Stimulated activated CD8-positive, alpha-beta memory T cell treated with anti-CD3 and anti-CD28 coated beads, Interleukin-7, amount 100 ng/mL, for 48 hours (primary cell): ENCODE measurements at places on chromosomes 1 and 21.

DNA sequence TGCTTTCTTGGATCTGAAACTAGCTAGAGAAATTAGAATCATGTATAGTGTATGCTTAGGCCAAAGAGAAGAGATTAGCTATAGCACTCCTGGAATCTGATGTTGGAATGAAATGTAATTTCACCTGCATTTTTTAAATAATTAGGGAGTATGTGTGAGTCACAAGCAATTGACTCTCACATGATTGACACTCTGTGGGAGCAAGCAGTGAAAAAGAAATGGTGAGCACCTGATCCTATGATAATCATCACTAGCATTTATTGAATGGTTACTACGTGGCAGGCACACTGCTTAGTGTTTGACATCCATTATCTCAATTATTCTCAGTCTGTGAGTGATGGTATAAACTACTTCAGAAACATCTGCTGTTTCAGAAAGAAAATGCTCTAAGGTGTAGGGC, 176.6 kb downstream of the NRIP1 start:
- DNase-seq = no peak

DNA sequence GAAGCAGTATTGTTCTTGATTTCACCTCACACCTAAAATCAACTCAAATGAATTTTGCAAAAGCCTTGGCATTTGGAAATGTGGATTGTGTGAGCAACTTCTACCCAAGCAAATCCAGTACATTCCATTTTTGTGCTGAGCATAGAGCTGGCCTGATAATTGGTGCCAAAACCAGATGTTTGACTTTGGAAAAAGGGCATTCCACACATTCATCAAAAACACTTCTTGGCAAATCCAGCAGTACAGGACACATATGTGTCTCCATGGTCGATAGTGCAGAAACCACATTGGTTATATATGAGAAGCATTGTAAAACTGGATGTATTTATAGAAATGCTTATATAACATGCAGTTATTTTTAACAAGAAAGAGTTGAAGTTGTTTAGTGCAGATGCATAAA, 210.4 kb downstream of the KCNK2 start:
- DNase-seq = no peak

DNA sequence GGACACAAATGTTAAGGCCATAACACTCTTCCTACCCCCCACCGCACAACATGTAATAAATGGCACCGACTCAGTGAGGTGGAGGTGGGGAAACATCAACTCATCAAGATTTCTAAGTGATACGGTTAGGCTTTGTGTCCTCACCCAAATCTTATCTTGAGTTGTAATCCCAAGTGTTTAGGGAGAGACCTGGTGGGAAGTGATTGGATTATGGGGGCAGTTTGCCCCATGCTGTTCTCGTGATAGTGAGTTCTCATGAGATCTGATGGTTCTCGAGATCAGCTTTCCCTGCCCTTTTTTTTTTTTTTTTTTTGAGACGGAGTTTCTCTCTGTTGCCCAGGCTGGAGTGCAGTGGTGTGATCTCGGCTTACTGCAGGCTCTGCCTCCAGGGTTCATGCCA, 51.0 kb upstream of the ACTL8 start:
- no peak for DNase-seq

GRCh38 chr1:20322081-20322824, 31.6 kb downstream of the VWA5B1 start:
- no peak for DNase-seq

- DNase-seq = no peak
Observed at GRCh38 chr1:99533909-99534637, 111.8 kb upstream of the PALMD start.

- DNase-seq = no peak
Observed at GRCh38 chr1:20409012-20409411, 77.0 kb downstream of the CAMK2N1 start.

DNA sequence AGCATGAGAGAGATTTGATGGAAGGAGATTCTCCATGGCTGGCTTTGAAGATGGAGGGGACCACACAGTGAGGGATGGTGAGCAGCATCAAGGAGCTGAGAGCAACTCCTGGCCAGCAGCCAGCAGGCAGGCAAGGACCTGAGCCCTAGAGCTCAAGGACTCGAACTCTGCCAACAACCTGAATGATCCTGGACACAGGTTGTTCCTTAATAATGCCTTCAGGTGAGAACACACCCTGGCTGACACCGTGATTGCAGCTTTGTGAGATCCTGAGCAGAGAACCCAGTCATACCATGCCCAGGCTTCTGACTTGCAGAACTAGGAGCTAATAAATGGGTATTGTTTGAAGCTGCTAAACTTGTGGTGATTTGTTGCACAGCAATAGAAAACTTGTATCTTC, 183.1 kb downstream of the LMX1A start:
- DNase-seq = no peak

- no peak for DNase-seq
Observed at GRCh38 chr1:113211467-113211866, 138.5 kb downstream of the LRIG2 start.

DNA sequence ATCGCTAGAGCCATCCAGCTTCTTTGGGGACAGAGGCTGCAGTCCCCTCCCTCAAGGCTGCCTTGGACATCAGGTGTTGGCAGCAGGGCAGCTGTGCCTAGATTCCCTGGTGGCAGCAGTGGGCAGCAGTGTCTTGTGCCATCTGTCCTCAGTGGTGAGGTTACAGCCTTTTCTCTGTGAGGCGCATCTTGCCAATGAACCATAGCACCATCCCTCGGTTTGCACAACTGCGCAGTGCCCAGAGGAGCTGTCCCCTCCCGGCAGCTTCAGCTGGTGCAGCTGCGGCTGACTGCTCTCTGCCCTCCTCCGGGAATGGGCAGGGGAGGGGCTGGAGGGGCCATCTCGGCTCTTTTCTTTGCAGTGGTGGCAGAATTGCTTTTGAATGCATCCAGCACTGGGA, 59.0 kb upstream of the C8B start:
- DNase-seq = no peak

DNA sequence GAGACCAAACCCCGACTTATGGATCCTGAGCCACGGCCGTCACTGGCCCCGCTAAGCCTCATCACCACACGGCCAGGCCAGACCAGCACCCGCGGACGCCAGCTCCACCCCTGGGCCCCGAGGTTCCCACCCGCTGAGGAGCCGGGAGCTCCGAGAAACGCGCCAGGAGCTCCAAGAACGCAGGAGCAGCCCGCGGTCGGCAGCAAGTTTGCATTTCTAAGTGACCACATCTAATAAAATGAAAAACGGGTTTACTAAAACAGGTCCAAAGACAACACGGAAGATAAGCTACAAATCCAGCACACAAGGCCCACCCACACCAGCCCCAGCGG, 8.1 kb upstream of the C1QTNF12 start:
- DNase-seq = no peak

- DNase-seq = no peak
Observed at GRCh38 chr1:10662824-10663677, 133.4 kb downstream of the CASZ1 start.

GRCh38 chr21:46152927-46153246, 2.5 kb downstream of the FTCD start:
- DNase-seq = no peak

- no peak for DNase-seq
Observed at GRCh38 chr1:62977366-62977765, 193.4 kb downstream of the ATG4C start.

DNA sequence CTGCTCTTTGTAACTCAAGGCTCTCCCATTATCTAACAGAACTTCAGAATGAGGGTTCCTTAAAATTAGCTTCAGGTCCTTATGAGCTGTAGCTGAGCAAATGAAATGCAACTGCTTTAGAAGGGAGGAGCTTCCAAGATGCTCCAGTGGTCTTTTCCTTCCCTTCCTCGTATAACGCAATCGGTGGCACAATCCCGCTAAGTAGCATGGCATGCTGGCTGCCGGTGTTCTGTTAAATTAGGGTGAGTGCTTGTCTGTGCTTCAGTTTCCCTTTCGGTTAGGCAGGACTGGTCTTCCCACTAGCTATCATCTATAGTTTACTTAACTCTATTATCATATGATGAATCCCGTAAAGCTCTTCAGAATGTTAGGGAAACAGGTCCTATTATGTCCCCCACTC, 917 bp downstream of the KIAA0040 start:
- DNase-seq = no peak

DNA sequence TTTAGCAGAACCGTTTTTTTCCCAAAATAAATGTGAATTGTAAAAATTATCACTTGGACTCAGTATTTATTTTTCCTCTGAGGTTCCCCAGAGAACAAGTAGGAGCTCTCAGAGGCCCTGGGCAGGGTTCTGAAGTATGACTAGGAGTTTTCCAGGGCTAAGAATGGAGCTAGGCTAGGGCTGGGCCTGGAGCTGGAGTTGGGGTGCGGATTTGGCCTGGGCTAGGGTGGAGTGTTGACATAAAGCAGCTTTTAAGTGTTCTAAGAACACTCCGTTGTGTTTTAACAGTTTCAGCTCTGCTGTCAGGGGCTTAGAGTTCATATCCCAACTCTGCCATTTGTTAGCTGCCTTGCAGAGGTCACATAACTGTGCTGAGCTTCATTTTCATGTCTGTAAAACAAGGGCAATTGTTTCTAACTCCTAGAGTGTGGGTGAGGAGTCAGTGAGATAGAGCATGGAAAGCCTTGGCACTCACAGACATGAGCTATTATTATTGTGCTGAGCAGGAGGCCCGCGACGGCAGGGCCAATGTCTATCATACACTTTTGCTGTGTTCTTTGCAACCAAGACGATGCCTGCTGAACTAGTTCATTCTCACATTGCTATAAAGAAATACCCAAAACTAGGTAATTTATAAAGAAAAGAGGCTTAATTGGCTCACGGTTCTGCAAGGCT, 51.1 kb downstream of the LACTBL1 start:
- no peak for DNase-seq

GRCh38 chr1:26848499-26848898, 14.4 kb upstream of the SFN start:
- DNase-seq = no peak

DNA sequence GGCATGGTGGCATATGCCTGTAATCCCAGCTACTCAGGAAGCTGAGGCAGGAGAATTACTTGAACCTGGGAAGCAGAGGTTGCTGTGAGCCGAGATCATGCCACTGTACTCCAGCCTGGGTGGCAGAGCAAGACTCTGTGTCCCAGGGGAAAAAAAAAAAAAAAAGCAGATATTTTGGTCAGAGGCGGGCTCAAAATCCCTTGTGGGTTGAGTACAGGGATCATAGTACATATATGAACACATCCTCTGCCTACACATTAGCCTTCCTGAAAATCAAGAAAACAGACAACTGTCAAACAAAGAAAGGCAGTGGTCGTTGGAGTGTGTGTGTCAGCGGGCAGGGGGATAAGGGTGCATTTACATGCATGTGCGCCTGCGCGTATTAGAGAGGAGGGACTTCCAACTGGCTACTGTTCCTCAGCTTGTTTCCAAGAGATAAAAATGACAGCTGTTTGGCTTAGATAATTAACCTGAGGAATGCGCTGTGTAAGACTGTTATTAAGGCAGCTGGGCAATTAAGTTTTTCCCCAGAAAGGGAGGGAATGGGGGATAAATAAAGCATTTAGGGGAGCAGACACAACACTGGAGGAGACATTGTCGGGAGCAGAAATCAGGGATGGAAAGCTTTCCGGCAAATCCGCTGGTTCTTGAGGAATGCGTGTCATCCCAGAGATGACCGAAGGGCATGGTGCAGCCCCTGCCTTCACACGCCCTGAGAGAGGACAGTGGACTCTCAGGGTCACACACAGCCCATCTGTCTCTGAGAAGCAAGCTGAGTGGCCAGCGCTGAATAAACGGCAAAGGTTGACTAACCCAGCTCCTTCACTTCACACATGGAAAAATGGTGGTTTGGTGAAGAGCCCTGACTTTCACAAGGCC, 6.4 kb downstream of the LAMB3 start:
- DNase-seq = no peak

GRCh38 chr1:26771643-26772321, 16.0 kb upstream of the PIGV start:
- peak; percentile 16 for DNase-seq

DNA sequence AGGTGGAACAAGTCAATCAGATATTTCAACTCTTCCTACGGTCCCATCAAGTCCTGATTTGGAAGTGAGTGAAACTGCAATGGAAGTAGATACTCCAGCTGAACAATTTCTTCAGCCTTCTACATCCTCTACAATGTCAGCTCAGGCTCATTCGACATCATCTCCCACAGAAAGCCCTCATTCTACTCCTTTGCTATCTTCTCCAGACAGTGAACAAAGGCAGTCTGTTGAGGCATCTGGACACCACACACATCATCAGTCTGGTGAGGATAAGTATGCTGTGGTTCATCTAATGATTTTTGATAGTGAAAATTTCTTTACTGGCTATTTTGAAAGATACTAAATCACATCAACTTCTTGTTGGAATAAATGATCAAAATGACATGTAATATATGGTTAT, 67.7 kb upstream of the MPC2 start:
- no peak for DNase-seq

GRCh38 chr21:26098772-26099397, 71.7 kb downstream of the APP start:
- no peak for DNase-seq

- DNase-seq = no peak
Observed at GRCh38 chr1:10389271-10389973, 9.4 kb upstream of the PGD start.

- DNase-seq = no peak
Observed at GRCh38 chr1:175563236-175563895, 180.0 kb downstream of the TNR start.

DNA sequence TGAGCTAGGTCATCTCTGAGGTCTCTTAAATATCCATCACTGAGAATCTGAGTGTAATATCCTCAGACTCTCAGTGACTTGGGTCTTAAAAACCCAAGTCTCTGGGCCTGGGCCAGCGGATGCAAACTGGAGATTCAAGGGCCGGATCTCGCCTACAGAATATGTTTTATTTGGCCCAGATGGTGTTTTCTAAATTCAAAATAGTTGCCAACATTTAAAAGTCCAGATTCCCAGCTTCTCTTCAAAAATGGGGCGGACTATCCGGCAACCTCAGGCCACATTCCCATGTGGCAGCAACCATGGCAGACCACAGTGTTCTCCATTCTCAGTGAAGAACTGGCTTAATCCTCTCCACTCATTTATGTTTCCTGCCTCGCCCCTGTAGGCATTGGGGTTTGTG, 12.7 kb upstream of the HEYL start:
- DNase-seq = no peak

DNA sequence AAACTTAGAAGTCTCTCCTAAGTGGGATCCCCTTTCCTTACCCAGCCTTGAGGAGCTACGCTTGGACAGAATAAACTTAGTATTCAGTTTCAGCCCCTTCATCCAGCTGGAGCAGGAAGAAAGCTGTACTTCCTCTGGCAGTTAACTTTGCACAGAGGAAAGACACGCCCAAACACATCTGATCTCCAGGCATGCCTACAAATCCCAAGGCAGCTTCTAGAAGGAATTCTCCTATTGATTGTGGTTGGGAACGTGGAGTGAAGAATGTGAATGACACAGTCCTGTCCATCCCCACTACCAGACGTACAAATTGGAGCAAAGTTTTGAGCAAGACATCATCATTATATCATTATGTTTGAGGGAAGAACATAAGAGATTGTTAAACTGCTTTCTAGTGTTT, 6.6 kb upstream of the AK4 start:
- no peak for DNase-seq

GRCh38 chr1:35573198-35574124, at the start of gene TFAP2E:
TSS of gene TFAP2E (plus strand) at chr1:35573314. CDS start at chr1:35573578, 264 bp downstream.
- DNase-seq = no peak
